Psoas muscle (tissue), 8 donors: ENCODE measurements at places on chromosomes 7 and 10.

DNA sequence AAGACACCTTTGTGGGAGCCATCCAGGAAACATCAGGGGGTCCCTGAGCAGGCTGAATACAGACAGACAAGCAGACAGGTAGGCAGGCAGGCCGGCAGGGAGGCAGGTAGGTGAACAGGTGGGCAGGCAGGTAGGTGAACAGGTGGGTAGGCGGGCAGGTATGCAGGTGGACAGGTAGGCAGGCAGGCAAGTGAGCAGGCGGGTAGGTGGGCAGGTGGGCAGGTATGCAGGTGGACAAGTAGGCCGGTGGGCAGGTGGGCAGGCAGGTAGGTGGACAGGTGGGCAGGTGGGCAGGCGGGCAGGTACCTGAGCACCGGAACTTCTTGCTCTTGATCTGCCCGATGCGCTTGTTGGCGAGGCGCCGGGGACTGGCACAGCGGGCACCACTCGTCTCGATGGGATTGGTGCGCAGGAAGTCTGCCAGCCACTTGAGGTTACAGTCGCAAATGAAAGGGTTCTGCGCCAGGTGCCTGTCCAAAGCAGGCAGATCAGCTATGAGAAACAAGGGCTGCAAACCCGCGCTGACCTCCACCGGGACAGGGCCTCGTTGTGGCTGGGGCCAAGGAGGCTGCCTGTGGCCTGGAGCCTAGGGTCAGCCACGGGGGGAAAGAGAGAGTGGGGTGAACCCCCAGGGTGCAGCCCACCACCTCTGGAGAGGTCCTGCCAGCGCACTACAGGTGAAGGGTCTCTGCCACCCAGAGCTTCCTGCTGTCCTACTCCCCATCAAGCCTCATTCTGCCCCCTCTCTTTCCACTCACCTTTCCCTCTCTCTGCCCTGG is 136.9 kb downstream of the SLIT1 start:
- DNase-seq = no peak

GRCh38 chr7:117045927-117046710 is 92.8 kb downstream of the ST7 start:
- no peak for DNase-seq

- no peak for DNase-seq
Measured at GRCh38 chr10:12784646-12785045, 216.9 kb downstream of the CCDC3 start.

DNA sequence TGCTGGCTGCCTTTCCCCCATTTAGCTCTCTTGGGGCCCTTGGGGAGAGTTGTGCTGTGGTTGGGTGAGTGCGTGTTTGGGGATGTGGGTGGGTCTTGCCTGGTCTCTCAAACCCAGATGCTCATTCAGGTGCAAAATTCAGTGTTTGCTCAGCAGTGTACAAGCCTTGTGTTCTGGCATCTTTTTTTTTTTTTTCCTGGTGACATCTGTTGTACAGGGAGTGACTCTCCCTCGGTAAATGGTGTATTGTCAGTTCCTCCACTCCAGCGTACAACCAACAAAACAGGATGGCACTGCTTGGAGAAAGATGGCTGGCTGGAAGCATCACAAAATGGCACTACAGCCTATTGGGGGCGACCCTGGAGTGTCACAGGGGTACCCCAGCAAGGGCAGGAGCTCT is 75.5 kb downstream of the LRMDA start:
- DNase-seq = no peak

GRCh38 chr10:123766012-123766411 is 99.9 kb downstream of the GPR26 start:
- DNase-seq = no peak

GRCh38 chr10:97534746-97535367 is 36.1 kb downstream of the UBTD1 start:
- DNase-seq = peak; percentile 51

GRCh38 chr10:72349438-72349837 is 5.3 kb downstream of the DNAJB12 start:
- DNase-seq = no peak

DNA sequence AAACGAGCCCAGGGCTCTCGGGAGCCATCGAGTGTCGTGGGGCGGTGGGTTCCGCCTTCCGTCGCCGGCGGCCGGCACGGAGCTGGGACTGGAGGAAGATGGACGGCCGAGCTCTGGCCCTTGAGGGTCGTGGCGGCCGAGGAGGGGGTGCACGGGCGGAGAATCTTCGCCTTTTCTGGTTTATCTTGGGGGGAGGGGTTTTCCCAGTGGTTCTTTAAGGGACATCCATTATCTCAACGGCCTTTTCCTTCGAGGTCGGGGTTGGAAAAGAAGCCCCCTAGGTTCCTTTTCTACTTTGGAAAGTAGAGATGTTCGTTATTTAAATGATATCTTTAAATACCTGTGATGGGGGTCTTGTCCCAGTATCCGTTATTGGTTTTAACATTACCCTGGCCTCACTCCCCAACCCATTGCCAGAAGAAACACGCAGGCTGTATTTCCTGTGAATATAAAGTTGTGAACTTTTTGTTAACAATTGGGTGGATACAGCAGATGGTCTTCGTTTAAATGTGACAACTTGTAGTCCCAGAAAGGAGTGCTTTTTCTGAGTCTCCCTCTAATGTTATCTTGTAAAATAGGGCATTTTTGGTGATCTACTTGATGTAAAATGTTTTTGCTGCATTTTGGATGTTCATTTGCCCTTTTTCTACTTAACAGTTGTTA is 765 bp downstream of the CCAR1 start:
- DNase-seq = no peak

DNA sequence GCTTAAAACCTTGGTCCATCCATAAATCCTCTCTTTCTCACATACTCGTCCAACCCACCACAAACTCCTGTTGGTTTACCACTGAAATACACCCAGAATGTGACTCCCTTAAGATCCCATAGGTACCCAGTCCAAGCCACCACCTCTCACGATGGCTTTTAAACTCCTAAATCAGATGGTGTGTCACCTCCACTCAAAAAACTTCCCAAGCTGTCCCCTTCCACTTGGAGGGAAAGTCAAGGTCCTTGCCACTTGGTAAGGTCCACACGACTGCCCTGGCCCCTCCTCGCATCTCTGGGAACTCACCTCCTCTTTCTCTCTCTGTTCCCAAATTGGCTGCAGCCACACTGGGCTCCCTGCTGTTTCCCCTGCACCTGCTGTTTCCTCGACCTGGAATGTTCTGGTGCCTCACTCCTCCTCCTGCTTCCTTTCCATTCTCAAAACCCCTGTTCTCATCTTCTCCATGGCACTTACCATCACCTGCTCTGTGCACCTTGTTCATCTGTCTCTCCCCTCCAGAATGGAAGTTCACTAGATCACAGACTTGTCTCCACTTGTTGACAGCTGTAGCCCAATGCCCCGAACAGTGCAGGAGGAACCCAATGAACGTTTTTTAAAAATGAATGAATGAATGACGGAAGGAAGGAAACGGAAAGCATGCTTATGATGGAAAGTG is 23.0 kb downstream of the ZFAND2A start:
- DNase-seq = no peak

DNA sequence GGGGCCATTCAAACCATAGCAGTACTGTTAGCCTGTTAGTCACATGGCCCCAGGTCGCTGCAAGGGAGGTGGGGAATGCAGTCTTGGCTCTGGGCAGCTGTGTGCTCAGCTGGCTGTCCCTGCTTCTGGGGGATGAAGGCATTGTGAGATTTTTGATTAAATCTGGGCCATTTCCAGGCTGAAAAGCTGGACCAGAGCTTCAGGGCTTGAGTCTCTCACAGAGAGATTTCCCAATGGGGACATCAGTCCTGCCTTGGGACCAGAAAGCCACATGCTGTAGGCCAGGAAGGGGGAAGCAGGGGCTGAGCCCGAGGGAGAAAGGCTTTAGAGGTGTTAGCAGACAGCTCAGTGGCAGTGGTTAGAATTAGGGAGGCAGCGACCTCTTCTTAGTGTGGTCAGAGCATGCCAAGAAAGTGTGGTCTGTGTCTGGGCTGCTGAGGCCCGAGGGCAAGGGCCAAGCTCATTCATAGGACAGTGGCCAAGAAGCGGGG is 33.6 kb downstream of the PALD1 start:
- DNase-seq = no peak

GRCh38 chr10:1379601-1380000 is 323.4 kb downstream of the WDR37 start:
- DNase-seq = no peak

- no peak for DNase-seq
Measured at GRCh38 chr10:7000061-7000460, 410.8 kb downstream of the SFMBT2 start.
